Cortex of kidney (tissue), 1 donor: ENCODE measurements at places on chromosomes 7 and 10.

DNA sequence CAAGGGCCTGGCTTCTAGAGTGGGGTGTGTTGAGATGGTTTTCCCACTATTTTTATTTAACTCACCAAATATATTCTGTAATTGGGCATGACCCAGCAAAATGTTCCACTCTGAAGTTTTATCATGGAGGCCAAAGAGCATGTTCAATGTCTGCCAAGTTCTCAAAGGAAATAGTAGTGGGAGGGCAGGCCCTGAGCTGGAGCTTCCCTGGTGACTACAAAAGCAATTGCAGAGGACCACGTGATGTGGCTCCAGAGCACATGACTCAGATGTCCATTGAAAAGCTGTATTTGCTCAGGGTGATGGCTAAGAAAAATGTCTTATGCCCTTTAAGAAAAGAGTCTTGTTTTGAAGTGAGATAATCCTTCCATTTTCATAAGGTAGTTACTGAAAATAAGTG is 1024.8 kb downstream of the LRMDA start:
- DNase-seq, result no peak

GRCh38 chr10:125936331-125936730 is 40.0 kb downstream of the FANK1 start:
- DNase-seq, result no peak

DNA sequence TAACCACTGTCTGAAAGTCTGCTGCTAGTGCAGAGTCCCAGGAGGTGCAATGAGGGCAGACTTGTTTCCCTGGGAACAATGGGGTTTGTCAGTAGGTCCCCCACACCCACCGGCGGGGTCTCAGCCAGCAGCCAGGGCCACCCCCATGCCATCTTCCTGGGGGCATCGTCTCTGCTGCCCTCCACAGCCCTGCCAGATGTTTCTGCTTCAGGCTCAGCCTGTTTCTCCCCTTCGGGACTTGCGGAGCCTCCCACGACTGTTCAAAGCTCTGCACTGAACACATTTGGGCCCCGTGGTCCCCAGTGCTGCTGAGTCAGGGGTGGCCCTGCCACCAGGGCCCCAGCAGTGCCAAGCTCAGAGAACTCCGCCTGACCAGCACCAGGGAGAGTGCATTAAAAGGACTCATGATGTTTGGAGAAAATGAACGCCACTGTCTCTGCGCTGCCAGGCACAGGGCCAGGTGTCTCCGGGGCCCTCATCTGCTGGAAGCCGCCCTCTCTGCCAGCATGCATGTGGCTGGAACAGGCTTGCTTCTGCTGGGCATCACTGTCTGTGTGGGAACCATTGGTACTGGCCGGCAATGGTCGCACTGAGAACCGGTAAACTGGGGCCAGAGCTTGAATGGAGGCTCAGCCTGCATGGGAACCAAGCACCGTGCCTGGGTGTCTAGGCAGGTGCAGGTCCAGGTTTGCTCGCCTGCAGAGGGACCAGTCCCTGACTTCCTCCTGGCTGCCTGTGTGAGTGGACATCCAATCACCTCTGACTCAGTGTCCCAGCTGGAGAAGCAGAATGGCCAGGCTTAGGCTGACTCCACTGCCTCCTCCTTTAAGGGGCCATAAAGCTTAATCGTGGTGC is 345.1 kb downstream of the GLRX3 start:
- DNase-seq, result no peak

GRCh38 chr10:112988839-112989406 is 38.9 kb downstream of the TCF7L2 start:
- no peak for DNase-seq

GRCh38 chr7:130887957-130888371 is 154.0 kb upstream of the KLF14 start:
- no peak for DNase-seq

DNA sequence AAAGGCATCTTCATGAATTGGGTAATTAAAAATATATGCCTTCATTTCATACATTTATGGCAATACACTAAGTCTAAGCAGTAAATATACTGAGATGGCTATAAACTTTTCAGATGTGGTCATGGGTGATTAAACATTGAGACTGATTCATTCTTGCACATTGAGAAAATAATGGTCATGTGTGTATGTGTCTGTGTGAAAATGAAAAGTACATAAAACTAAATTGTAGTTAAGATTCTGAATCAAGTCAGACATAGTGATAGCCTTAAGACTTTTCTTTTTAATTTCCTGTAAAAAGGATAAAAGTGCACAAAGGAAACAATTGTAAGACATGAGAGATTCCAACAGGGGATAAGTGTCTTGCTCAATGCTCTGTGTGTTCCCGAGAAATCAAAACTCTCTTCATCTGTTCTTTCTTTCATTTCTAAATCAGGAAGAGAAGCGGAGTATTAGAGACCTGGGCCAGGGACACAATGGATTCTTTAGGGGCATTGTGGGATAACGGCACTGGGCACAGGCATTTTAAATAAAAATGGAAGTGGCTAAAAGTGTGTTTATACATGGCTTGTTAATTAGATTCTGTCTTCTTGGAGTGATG is 69.8 kb upstream of the AGR3 start:
- DNase-seq, result no peak

- DNase-seq, result no peak
Observed at GRCh38 chr10:121658611-121659010, 60.4 kb upstream of the FGFR2 start.

- no peak for DNase-seq
Observed at GRCh38 chr10:7956508-7956907, 98.0 kb upstream of the GATA3 start.

DNA sequence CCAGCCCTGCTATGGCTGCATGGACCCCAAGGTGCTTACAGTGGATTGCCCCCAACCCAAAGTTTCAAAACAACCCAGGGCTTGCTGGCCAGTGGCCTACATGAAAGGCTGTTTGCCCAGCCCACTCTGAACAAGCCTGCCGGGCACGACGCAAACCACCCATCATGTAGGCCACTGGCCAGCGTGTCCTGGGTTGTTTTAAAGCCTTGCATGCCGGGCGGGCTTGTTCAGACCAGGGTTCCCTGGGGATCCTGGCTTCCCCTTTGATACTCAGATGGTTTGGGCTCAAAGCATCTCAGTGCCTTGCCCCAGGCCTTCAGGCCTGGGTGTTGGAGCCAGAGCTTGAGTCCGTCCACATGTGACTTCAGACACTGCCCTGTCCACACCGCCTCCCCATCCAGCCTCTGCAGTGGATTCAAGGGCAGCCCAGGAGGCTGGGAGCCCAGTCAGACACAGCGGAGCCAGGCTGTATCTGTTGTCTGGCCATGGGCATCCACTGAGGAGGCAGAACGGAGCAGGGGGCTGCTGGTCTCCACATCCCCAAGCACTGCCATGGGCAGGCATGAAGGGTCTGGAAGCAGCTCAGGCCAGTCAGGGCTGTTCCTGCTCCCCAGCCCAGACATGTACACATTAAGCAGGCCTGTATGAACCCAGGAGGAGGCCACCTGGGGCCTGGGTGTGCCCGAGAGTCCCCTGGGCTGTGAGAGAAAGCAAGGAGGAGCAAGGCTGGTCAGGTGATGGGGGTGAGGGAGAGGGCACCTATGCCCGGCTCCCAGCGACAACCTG is 4.0 kb upstream of the ADIRF start:
- DNase-seq, result no peak

DNA sequence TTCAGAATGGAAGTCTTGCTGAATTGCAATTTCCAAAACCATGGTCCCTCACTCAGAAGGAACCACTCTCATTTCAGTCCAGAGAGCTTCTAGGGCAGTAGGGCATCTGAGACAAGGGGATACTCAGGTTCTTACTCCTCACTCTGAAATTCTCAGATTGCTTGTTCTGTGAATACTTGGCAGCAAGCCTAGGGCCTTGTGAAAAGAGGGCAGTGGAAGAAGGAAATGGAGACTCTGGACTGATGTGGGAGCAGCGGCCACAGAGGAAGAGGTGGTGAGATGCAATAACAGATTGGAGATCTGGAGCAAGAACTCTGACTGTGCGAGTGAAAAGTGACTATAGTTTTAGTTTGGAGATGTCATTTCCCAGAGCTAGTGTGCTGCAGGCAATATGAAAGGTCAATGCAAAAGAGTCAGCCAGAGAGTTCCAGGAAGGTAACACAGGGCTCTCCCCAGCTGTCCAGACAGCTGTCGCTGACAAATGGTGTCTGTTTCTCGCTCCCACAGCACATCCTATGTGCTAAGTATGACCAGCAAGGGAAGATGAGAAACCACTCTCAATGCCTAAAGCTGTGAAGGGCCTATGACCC is 291.6 kb upstream of the KIAA1217 start:
- no peak for DNase-seq

DNA sequence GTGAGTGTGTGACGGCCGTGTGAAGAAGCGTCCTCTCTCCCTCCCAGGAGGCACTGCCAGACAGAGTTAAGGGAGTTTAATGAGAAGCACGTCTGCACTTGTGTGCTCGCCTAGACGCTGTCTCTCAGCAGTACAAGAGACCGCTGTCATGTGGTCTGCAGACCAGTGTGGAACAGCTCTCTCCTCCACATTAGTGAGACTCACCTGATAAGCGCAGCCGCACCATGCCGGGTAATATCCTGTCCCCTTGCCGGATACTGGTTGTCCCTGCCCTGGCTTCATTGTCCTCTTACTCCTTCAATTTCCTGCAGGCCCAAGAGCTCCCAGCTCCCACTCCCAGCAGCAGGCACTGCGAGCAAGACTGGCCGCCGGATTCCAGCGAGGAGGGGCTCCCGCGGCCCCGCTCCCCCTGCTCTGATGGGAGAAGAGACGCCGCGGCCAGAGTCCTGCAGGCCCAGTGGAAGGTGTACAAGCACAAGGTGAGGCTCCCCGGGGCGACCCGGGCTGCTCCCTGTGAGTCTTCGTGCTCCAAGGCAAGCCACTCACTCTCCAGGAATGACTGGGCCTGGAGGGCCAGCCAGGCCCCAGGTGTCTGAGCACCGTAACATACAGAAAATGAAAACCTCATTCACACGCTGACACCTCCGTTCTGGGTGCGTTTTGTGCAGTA is 33.5 kb upstream of the TTYH3 start:
- DNase-seq, result no peak

GRCh38 chr7:149624419-149625339 is 127.1 kb upstream of the ZNF746 start:
- DNase-seq, result peak; percentile 22

GRCh38 chr7:150814328-150815001 is 13.9 kb downstream of the TMEM176A start:
- DNase-seq, result no peak

DNA sequence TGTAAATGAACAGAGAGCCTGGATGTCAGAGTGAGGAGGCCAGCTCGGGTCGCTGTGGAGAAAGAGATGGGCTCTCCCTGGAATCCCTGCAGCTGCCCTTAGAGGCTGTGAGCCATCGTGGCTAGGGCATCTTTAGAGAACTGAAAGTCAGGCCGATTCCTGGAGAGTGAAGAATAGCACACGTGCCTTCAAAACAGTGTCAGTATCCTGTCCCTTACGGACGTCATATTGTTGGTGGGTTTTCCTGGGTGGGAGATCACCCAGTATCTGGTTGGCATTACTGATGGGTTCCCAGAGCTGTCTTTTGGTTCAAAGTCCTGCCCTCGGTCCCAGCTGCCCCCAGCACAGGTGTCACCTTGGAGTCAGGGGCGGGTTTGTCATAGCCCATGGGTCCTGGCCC is 25.3 kb downstream of the IKZF1 start:
- DNase-seq, result no peak

- DNase-seq, result no peak
Observed at GRCh38 chr10:32946108-32946507, 11.9 kb downstream of the ITGB1 start.

DNA sequence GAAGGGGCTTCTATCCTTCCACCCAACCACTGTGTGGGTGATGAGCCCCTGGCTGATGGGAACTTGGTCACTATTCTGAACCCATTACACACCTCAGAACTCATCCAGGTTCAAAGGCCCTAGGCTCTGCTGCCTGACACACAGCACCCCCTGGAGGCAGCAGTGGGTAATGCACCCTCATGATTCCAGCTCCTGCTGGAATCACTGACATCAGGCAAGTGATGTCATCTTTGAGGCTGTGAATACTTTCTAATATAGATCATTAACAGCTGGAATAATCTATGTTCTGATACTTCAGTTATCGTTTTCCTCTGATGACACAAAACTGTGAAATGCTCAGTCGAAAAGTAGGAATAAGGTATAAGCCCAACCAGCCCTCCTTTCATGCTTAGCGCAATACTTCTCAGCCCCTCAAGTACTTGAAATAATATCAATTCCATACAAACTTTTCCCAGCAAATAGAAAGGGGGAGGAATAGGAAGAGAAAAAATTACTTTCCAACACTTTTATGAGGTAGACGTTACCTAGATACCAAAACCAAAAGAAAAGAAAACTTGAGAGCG is 7.5 kb upstream of the RBP3 start:
- no peak for DNase-seq

DNA sequence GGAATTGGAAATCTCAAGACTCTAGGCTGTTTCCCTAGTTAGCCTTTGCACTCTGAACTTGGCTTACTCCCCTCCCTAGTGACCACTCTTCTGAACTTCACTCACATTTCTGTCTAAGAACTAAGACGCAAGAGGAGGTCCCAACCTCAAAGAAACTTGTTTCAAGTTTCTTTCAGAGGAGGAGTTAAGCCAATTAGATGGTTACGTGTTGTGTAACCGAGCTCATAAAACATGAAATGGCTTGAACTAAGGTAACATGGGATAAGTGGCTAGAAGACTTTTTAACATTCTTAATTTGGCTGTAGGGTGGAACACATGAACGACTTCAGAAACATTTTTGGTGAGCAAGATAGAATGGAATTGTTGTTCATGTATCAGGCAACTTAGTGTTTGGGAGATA is 39.5 kb upstream of the SEC61G start:
- DNase-seq, result no peak

GRCh38 chr10:15491856-15492642 is 121.0 kb upstream of the FAM171A1 start:
- DNase-seq, result no peak

DNA sequence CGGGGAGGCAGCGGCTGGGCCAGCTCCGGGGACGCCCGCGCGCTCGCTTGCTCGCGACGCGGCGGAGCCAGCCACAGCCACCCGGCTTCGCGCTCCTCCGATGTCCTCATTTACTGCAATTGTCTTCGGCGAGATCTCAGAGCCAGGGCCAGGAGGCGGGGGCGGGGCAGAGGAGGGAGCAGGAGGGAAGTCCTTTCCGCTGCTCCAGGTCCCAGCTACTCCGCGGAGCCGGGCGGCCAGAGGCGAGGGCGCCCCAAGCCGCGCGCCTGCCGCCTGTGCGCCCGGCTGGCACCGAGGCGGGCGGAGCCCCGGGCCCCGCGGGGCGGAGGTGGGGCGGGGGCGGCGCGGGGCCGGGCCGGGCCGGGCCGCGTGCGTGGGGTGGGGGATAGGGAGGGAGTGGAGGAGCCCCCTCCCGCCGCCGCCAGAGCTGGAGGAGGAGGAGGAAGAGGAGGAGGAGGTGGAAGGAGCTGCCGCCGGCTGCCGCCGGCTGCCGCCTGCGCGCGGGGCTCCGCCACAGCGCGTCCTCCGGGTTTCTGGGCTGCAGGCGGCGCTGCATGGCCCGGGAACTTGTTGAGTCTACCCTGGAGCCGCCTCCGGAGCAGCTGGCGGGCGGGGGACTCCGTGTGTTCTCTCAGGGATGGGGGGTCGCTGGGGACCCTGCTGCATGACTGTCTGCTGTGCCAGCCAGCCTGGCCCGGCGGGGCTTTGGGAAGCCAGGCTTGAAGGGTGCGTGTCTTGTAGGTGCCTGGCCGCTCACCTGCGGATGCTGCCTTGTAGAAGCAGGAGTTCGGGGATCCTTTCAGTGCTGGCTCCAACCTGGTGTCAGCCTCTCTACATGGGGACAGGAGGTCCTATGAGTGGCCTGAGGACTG is at the start of gene INSYN2A:
INSYN2A (minus strand) TSS at position 310 of the 872 bp plus-strand sequence. CDS start 20,196 bp downstream, outside the sequence.
- DNase-seq, result no peak

GRCh38 chr10:31000071-31000782 is 31.4 kb downstream of the ZNF438 start:
- no peak for DNase-seq
